ENCODE measurements at places on chromosomes 11 and 22.

DNA sequence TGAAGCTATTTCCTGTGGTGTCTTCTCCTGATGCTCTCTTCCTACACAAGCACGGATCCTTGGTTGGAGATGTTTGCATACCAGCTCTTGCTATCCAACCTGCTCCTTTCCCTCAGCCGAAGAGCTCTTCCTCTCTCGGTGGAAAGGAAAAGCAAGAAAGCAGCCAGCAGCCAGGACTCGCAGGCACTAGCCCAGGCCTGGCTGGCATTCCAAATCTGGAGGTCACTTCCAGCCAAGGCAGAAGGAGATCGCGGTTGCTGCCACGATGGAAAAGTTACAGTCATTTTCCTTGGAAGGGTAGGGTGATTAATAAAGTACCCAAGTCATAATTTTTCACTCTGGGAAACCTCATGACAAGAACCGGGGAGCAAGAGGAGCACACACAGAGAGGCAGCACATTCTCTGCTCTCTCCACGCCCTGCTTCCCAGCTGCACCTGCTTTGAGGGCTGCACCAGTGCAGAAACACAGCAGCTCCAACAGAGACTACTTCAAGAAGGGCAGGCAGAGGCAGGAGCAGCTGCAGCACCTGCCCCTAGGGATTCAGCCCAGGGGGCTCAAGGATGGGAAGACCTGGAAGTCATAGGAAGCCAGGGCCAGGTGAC is 399.3 kb downstream of the CADM1 start:
- no peak for DNase-seq

DNA sequence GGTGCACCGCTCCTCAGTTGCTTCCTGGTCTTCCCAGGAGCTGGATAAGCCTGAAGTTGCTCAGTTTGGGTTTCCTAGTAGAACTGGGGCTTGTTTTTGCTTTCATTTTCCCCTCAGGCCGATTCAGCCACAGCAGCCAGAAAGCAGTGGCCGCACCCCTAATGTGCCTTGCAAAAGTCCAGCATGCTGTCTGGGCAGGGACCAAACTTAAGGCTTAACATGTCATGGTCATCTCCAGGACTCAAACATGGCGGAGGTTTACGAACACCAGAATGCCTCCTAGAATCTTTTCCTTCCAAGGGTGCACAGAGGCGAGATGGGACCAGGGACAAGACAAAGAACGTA is 2.5 kb downstream of the GNG3 start:
- peak; percentile 21 for DNase-seq

- no peak for DNase-seq
These were observed 105.8 kb downstream of the PRMT3 start for GRCh38 chr11:20493340-20493739.

GRCh38 chr11:58058276-58059006 is 27.7 kb downstream of the OR6Q1 start:
- DNase-seq: no peak

DNA sequence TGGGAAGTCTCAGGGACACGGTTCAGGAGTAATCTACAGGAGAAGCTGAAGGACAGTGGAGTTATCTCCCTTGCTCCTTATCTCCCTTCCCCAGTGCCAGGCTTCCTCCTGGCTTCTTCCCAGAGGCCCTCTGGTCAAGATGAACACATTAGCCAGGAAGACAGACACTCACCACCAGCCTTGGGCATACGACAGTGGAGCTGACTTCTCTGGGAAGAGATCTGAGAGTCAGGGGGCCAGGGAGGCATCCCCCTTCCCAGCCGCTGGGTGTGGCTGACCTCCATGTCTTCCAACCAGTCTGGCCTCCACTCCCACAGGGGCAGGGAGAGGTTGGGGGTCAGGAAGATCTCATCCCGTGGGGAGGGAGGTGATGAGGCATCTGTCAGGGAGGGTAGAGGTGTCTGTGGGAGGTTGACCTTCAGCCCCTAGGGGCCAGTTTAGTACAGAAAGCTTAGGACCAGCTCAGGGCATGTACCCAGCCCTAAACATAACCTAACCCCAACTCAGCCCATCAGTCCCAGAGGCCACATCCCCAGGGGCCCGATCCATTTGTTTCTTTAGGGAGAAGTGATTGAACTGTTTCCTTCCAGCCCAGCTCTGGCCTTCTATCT is 12.7 kb downstream of the ROBO4 start:
- no peak for DNase-seq

Measured in stimulated activated CD4-positive, alpha-beta T cell treated with anti-CD3 and anti-CD28 coated beads, Interleukin-4, amount 100 ng/mL, for 1 hour (primary cell).